ENCODE measurements at places on chromosomes 2 and 18. TPM values are rescaled to one million over a fixed set of nuclear protein-coding genes. Genes with fewer than 3 reads are reported as not detected.

Gene COL6A3
- total RNA-seq = 0.31 TPM

GRCh38 chr2:23513872-23514793, 129.2 kb downstream of the KLHL29 start:
- DNase-seq = no peak

- DNase-seq = no peak
Observed at GRCh38 chr2:55010915-55011314, 39.3 kb downstream of the RTN4 start.

- DNase-seq = no peak
Observed at GRCh38 chr2:126824663-126825062, 74.0 kb upstream of the TEX51 start.

DNA sequence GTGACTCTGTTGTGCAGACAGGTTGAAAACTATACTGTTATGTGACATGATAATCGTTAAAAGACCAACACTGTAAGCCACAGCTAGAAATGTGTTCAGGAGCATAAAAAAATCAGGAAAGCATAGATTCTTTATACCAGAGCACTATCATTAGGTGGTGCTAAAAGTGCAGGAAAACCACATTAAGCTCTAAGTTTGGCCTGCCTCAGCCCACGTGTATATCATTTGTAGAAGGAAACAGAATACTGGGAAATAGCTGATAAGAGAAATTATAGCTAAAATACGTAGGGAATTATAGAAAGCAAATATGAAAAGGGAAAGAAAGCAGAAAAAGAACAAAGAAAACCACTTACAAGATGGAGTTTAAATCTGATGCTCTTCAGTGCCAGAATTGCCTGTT, 26.5 kb upstream of the C2orf74 start:
- peak; percentile 45 for DNase-seq

Measured in natural killer cell (primary cell).